ENCODE measurements at places on chromosomes 3 and 15.

DNA sequence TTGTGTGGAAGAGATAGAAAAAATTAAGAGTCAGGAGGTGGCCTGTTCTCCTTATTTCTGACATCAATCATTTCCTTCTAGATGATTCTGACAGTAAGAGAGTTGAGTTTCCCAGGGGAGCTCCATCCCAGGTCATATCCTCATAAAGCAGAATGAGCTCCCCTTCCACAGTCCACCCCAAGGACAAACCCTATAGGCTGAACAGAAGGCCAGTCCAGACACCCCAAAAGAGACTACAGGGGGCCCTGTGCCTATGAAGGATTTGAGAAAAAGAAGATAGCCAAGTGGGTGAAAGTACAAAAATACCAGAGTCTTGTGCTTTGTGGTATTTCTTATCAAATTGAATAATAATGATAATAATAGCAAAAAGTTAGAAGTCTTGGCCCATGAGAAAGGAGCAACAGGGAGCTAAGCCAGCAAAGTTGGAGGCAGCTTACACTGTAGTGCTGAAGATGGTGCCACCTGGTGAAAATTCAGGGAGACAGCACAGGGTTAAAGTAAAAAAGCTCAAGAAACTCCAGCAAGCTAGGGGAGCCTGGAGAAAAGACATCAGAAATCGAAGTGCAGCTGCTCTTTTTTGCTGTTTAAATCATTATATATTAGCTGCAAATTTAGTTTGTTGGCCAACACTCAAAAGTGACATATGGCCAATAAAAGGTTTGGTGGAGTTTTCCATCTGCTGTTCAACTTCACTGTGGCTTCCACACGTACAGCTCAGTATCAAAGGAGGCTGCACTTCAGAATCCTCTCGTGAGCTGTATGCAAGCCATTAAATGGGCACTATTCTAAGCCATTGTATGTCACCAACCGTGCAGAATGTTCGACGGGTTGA is 35.8 kb upstream of the SLC24A5 start:
- no peak for DNase-seq

DNA sequence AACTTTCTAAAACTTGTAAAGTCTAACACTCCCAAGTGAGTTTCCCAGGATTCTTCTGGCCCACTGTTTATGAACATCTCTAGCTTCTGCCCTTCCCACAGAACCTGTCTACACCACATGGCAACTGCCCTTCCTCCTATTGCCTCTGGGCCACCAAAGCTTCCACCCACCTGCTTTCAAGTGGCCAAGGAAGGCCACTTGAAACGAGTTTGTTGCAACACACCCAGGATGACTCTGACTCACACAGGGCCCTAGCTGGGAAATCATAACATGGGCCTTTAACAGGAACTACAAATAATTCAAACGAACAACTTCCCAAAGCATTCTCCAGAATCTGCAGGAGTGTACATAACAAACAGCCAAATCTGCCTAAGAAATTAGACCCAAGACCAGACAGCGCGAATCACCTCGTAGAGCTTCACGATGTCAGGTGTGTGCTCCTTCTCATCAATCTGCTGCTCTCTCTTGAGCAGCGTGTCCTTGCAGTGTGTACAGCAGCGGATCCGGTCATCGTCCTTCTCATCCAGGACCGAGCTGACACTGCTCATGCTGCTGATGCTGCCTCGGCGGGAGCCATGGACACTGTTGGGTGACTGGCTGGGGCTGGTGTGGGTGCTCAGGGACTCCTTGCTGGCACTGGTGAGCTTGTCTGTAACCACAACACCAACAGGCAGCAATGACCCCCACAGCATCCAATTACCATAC is 16.8 kb downstream of the RBSN start:
- no peak for DNase-seq

GRCh38 chr3:51967384-51968169 is at the start of gene PCBP4:
TSS of gene PCBP4 (minus strand) at chr3:51967454. CDS start at chr3:51961240, 6,214 bp downstream.
- DNase-seq: no peak

- DNase-seq: peak; percentile 93
Observed at GRCh38 chr15:40694688-40695468, at the start of gene RAD51. TSS of gene RAD51 (plus strand) at chr15:40695174. CDS start at chr15:40698759, 3,585 bp downstream.

DNA sequence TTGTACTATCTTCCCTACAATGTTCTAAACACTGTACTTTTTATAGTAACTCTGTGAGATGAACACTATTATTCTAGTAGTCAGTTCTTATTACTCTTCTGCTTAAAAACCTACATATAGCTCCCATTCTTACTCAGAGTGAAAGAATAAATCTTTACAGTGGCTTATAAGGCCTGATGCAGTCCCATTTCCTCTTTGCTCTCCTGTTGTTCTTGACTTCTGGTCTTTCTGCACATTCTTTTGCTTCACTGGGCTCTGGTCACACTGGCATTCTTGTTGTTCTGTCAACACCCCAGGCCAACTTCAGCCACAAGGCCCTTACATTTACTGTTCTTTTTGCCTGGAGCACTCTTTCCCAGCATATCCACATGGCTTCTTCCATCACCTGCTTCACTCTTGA is 58.2 kb upstream of the TP63 start:
- DNase-seq: no peak

GRCh38 chr3:11558411-11558903 is 85.3 kb downstream of the VGLL4 start:
- no peak for DNase-seq

- no peak for DNase-seq
Observed at GRCh38 chr3:32076566-32076965, 29.9 kb upstream of the GPD1L start.

DNA sequence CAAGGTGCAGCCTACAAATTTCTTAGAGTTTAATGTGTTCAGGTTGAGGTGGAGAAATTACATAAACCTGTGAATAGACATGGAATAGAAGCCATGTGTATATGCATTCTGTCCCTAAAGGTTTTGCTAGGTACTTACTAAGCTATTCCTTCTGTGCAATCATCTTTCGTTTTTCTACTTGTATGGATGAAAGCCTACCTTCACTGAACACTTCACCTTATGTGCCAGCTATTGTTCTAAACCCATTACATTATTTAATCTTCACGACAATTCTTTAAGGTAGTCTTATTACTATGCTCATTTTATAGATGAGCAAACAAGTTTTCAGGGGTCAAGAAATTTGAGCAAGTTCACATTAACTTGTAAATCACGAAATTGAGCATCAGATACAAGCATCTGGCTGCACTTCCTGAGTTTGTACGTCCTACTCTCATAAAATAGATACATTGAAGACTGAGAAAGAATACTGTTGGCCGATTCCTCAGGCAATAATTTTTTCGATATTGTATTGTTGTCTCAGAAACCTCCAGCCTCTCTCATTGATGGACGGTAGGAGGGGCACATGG is 635 bp upstream of the RCN2 start:
- no peak for DNase-seq

DNA sequence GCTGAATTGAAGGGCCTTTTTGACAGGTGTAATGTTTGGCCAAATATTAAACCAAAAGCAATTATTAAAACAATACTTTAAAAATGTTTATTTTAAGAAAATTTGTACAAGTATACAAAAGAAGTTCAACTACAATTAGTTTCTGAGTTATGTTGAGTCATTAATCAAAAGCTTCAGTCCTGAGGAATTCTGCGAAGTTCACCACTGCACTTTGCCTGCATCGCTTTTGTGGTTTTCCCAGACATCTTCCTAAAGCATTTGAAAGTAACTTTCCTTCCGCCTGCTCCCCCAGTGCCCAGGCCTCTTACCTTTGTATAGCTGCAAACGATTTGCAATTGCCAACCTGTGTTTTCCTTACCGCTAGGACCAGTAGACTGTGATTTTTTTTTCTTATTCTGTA is 69.5 kb downstream of the KCNAB1 start:
- no peak for DNase-seq

- DNase-seq: no peak
Observed at GRCh38 chr3:168398371-168399025, 302.8 kb upstream of the GOLIM4 start.

- DNase-seq: peak; percentile 1
Observed at GRCh38 chr3:95705786-95706418, 1108.5 kb upstream of the EPHA6 start.

GRCh38 chr15:56690733-56691132 is 42.6 kb downstream of the ZNF280D start:
- no peak for DNase-seq

- DNase-seq: no peak
Observed at GRCh38 chr3:127661600-127661999, 11.2 kb upstream of the ABTB1 start.

- DNase-seq: no peak
Observed at GRCh38 chr3:139185527-139185926, 140.8 kb upstream of the PRR23C start.

DNA sequence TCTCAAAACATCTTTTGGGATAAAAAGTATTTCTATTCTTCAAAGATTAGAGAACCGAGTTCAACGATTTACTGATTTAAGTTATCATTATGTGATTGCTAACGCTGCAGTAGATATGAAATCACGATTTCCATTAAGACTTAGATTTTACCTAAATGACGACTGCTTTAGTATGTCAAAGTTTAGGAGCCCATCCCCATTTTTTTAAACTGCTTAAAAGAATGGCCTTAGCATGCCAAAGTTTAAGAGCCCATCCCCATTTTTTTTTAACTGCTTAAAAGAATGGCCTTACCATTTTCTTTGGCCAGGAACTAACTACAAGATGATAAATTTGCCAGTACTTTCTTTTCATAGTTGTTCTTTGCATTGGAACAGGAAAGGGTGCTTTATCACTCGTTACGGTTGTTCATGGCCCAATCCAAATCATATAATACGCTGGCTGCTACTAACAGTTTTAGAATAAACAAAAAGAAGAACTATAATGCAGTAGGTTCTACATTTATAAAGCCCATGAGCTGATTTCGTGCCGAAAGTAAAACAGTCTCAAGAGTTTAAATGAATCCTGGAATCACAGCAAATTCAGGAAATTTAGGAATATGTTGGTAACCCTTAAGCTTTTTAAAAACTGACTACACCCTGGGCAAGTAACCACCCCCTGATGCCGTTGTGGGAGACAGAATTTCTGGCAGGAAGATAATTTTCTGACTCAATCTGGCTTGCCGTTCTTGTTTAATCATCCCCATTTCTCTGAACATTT is 869 bp upstream of the TSC22D2 start:
- DNase-seq: no peak

- DNase-seq: no peak
Observed at GRCh38 chr3:65597226-65597951, 441.3 kb downstream of the MAGI1 start.

DNA sequence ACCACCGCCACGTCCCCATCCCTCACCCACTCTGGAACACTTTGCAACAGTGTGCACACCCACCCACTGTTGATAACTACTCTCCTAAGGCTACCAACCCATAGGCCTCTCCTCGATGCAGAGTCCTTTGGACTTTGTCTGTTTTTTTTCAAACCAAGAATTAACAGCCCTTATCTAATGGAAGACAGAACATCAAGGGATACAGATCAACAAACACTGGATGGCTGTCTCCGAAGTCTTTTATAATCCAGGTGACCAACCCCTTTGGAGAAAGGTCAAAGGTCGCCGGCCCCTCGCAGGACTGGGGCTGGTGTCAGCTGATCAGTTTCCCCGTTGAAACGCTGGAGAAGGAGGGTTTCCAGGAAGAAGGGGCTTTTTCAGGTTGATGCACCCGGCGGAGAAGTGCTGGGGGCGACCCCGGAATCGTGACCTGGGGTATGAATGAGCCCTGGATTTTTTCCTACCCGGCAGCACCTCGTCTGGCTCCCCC is 532 bp downstream of the B4GALT4 start:
- peak; percentile 21 for DNase-seq

GRCh38 chr3:99023590-99024192 is 122.2 kb upstream of the DCBLD2 start:
- DNase-seq: no peak

Data from stimulated activated CD4-positive, alpha-beta T cell treated with anti-CD3 and anti-CD28 coated beads, Interleukin-1b, Interleukin-23, amount 100 ng/mL, for 48 hours (primary cell).